Occipital lobe (tissue), 3 donors: ENCODE measurements at places on chromosomes 3 and 15.

DNA sequence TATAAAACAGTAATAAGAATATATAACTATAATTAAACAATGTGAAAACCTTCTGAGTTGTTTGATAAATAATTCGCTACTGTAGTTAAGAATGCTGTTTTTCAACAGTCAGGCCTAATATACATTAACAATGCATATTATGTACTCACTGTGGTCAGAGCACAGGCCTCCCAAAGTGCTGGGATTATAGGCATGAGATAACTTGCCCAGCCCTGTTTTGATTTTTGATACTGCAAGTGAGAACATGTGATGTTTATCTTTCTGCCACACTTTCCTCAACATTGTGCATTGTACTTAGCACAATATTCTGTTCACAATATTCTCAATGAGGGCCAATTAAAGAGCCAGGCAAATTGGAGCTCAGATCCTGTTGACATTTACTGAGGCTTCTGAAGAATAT, 274.5 kb upstream of the RARB start:
- no peak for DNase-seq

GRCh38 chr15:57500256-57500655, 91.4 kb upstream of the MYZAP start:
- DNase-seq, result no peak

DNA sequence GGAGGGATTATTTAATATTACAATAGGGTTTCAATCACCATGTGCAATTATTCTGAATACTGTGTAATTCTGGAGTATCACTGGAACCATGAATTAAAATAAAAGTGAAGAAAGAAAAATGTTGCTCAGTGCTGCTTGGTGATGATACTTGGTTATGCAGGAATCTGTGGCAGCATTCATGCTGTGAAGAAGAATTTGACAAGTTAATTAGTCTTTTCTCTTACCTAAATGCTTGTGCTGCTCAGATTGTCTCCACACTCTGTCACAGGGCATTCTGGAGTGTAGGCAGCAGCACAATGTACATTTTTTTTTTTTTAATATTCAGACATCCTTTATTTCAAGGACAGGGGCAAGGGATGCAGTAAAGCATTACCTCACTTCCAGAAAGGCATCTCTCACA, 749.3 kb upstream of the CADM2 start:
- no peak for DNase-seq

- DNase-seq, result no peak
These were observed 189.3 kb downstream of the OPA1 start for GRCh38 chr3:193782276-193782647.

GRCh38 chr3:55636300-55637195, 149.4 kb upstream of the WNT5A start:
- DNase-seq, result no peak

- DNase-seq, result no peak
These were observed 50.0 kb upstream of the SYNPR start for GRCh38 chr3:63228087-63228486.

- no peak for DNase-seq
These were observed 8.8 kb downstream of the RPL39L start for GRCh38 chr3:187130346-187131066.

GRCh38 chr3:66609660-66610561, 109.1 kb upstream of the LRIG1 start:
- no peak for DNase-seq

- DNase-seq, result no peak
These were observed 216.9 kb downstream of the LRTM1 start for GRCh38 chr3:54710954-54711353.

DNA sequence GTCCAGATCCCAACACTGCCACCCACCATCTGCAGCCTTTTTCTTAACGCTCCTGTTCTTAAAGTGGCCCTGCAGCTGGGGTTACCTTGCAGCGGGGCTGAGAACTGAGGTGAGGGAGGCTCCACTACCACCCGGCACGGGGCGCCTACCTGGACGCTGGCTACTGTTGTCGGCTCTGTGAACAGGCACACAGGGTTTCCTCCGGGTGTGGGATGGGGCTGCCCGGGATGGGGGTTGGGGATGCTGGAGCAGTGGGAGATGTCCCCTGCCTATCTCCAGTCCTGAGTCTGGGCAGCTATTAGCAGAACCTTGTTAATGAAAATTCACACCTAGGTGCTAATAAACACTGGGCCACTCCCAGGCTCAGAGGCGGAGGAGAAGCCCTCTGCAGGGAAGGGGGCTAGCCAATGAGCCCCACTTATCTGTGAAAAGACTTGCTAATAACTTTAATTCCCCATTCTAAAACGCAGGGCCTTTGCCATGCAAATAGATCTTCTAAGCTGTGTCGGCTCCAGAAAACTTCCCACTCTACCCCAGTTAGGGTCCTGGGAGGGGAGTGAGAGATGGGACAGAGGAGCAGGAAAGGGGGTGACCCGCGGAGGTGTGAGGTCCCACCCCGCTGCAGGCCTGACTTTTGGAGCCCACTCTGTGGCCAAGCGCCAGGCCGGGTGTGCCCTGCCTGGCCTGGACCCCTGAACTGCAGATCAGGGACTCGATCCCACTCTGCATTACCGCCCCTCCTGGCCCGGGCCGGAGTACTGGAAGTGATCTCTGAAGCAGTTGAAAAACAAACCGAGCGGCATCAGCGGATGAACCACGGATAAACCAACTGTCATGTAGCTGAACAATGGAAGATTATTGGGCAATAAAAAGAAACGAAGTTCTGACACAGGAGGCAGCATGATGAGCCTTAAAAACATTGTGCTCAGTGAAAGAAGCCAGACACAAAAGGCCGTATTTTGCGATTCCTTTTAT, 3.1 kb downstream of the MESP1 start:
- DNase-seq, result no peak

- DNase-seq, result no peak
These were observed 51.2 kb downstream of the KLHL25 start for GRCh38 chr15:85743392-85744055.

GRCh38 chr15:40793216-40793989, 13.5 kb upstream of the ZFYVE19 start:
- peak; percentile 14 for DNase-seq

DNA sequence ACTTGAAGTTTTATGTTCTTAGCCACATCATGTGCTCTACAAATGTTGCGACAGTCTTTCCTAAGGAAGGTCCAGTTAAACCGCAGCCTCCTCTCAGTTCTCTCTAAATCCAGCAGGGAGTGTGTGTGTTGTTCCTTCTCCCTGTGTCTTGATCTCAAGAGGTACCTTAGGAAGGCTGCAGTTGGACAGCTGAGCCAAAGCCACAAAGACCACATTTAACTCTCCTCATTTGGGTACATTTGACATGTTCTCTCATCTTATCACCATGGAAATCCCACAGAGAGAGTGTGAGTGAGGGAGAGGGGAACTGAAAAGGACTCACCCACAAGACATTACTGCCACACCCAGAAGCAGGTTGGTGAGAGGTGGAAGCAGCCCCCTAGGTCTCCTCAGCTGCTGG, 79.5 kb downstream of the CD200R1L start:
- no peak for DNase-seq

DNA sequence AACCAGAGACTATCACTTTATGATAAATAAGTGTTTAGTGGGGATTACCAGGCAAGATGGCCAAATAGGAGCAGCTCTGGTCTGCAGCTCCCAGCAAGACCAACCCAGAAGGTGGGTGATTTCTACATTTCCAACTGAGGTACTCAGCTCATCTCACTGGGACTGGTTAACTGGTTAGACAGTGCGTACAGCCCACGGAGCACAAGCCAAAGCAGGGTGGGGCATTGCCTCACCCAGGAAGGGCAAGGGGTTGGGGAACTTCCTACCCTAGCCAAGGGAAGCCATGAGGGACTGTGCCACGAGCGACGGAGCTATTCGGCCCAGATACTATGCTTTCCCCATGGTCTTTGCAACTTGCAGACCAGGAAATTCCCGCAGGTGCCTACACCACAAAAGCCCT, 171.0 kb downstream of the CTNNB1 start:
- DNase-seq, result no peak
